Kasumi-1 (cell line): ENCODE measurements at places on chromosomes 3 and 15.

- DNase-seq, result no peak
Observed at GRCh38 chr3:46561951-46562350, 4.2 kb downstream of the LRRC2 start.

- no peak for DNase-seq
Observed at GRCh38 chr15:81807186-81807585, 238.6 kb downstream of the MEX3B start.

DNA sequence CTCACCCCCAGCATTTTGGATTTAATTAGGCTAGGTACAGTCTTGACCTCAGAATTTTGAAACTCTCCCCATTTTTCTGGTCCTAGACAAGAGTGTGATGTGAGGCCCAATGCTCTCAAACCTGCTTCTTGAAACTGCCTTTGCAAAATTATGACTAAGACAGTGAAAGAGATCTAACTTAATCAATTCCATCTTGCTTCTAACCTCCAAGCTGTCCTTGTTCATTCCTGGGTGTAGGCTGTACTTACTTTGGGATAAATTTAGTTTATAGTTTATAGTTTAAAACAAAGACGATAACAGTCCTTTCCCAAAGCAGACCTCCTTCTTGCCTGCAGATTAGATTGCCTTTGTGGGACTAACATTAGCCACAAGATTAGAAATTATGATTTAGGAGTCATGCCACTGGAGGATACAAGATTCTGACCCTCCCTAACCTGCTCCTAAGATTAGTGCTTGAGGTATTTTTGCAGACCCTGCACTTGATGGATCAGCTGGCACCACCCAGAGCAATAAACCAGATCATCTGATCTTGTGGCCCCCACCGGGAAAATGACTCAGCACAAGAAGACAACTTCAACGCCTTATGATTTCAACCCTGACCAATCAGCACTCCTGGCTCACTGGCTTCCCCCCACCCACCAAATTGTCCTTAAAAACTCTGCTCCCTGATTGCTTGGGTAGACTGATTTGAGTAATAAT lies 59.6 kb downstream of the CD200R1L start:
- DNase-seq, result no peak

GRCh38 chr3:16090024-16090423 lies 84.5 kb upstream of the GALNT15 start:
- no peak for DNase-seq

DNA sequence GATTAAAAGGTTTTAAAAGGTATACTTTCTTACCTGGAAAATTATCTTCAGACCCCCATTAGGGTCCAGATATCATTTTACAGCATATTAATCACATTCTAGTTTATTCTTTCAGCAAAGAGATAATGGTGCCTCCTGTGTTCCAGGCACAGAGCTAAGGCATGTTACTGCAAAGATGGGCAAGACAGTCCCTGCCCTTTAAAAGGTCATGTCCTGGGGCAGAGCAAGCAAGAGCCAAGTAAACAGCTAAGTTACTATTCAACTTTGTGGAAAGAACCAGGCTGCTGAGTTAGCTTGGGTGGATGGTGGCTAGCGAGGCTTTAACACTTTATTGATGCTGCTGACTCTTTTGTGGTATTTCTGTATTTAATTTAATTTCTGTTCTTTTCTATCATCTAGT lies 75.0 kb downstream of the LRRC28 start:
- no peak for DNase-seq

DNA sequence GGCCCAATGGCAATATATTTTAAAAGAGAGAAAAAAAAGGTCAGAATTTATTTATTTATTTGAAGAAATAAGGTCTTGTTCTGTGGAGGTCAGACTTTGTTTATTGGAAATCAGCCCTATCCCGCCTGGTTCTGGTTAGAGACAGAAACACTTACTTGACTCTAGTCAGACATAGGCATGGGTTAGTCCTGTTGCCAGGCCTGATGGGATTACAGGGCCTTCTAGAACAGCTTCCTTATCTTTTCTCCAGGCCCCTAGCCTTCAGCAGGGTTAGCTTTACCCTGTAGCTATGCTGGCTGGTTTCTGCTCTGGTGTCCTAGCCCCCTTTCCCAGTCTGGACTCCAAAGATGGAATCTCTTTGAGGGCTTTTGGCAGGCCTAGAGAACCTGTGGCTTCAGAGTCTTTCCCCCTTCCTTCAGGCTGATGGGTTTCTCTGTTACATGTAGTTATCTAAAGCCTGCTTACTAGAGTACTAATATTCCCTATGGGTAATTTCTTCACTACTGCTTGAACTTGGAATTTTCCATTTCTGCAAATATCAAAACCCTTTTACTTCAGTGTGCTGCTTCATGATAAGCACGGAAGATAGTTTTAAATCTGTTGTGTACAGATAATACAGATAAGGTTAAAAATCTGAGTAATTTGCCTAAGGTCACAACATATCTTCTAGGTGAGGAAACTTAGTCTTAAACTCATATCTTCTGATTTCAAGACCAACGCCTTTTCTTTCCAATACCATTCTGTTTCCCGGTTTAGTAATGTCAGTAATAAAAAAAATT lies 10.6 kb downstream of the IREB2 start:
- DNase-seq, result no peak

DNA sequence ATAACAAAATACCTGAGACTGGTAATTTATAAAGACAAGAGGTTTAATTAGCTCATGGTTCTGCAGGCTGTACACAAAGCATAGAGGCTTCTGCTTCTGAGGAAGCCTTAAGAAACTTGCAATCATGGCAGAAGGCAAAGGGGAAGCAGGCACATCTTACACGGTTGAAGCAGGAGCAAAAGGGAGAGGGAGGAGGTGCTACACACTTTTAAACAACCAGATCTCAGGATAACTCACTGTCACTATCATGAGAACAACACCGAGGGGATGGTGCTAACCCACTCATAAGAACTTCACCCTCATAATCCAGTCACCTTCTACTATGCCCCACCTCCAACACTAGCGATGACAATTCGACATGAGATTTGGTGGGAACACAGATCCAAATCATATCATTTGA lies 54.4 kb downstream of the ATP8B4 start:
- no peak for DNase-seq

- DNase-seq, result no peak
Observed at GRCh38 chr3:184525337-184526087, 36.1 kb upstream of the EPHB3 start.

GRCh38 chr3:85164436-85164835 lies 205.6 kb downstream of the CADM2 start:
- no peak for DNase-seq

DNA sequence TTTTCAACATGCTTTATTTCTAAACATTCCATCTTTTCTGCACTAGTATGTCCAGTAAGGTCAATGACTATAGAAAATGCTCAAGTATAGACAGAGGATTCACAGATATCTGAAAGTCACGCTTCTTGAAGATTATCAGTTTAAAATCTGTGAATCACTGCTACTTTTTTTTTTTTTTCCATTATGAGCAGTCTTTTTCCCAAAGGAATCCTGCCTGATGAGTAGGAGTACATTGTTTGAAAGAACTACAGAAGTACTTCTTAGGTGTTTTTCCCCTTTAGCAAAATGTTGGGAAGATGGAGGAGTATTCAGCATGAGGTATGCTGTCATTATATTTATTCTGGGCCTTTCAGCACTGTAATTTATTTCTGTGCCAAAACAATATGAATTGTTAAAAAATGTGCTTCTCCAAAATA lies 266.2 kb downstream of the NLGN1 start:
- no peak for DNase-seq

DNA sequence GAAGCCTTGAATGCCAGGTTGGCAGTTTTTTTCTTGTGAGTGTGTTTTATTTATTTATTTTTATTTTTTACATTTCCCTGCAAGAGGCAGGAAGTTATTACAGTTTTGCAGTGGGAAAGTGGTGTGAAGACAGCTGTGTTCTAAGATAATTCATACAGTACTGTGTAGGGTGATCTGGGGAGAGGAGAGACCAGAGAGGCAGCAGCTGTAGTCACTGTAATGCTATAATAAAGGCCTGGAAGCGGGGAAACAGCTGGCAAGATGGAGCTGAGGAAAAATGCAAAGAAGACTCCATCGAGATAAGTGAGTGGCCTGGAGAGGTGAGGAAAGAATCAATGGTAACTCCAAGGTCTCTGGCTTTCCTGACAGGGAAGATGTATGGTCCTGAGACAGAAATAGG lies 23.1 kb downstream of the CNTN3 start:
- no peak for DNase-seq

GRCh38 chr3:114499976-114500375 lies 206.1 kb downstream of the TIGIT start:
- DNase-seq, result peak; percentile 10

DNA sequence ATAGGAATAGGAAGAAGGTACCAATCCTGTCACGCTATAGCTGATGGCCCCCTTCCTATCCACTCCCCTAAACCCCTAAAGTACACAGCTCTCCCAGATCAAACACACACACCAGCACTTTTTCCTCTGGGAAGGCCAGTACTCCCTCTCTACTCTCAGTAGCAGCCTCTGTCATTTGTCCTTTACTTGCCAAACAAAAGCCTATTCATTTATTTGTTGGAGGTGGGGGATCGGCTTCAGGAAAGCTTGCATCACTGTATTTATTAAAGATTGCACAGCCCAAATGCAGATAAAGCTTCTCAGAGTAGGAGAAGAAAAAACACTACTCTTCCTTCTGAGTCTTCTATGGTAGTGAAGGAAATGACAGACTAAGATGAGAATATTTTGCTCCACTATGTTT lies 429.7 kb upstream of the RASGRP1 start:
- DNase-seq, result no peak

DNA sequence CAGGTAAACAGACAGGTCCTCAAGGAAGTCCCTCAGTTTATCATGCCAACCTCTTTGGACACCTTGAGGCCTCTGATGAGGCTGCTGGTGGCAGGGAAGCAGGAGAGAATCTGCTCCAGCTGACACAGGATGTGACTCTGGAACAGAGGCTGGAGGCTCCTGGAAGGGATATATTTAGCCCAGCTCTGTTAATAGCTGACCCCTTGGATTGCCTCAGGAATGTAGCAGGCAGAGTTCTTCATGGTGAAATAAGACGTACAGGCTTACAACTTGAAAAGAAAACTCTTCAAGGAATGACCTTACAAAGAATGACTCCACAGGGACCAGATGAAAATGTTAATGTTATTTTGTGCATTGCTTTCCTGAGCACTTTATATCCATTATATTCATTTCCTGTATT lies 90.5 kb downstream of the AQP9 start:
- no peak for DNase-seq

- no peak for DNase-seq
Observed at GRCh38 chr3:196055683-196056270, 26.1 kb downstream of the TFRC start.

DNA sequence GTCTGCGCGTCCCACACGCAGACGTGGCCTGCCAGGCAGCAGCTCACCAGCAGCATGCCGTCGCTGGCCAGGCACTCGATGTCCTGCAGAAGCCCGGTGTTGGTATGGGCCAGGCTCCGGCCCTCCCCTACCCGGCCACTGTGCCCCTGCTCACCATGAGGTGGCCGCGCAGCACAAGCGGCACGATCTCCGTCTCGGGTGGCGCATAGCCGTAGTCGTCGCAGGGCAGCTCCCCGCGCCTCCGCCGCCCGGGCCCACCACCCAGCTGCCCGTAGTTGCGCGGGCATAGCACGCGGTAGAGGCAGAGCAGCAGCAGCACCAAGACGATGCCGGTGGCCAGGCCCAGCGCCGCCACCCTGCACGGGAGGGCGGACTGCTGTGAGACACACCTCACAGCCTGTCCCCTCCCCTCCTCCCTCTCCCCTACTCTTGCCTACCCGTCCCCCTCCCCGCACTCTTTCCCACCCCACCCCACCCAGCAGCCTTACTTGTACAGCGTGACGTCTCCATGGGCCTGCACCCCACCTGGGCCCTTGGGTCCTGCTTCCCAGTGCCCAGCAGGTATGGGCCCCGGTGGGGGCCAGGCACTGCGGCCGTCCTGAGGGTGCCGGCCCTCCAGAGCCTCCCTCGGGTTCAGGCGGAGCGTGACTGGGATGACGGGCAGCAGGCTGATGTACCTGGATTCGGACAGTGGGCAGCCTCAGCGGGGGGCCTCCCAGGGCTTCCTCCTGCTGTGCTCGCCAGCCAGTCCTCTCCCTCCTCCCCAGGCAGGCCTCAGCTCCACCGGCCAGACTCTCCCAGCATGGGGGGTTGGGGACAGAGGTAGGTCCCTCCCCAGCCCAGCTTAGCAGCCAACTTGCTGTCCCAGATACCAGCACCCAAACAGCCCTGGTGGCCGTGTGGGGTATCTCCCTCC lies 37.6 kb downstream of the PTPN23 start:
- no peak for DNase-seq

GRCh38 chr3:176920766-176921160 lies 276.5 kb downstream of the TBL1XR1 start:
- DNase-seq, result no peak

- no peak for DNase-seq
Observed at GRCh38 chr3:127210654-127210943, 17.7 kb downstream of the PRR23E start.

GRCh38 chr3:131360191-131360755 lies 21.3 kb upstream of the NUDT16 start:
- DNase-seq, result no peak

- DNase-seq, result no peak
Observed at GRCh38 chr3:189688262-189688661, 57.1 kb downstream of the TP63 start.

GRCh38 chr3:184679056-184679816 lies 32.6 kb downstream of the MAGEF1 start:
- no peak for DNase-seq

DNA sequence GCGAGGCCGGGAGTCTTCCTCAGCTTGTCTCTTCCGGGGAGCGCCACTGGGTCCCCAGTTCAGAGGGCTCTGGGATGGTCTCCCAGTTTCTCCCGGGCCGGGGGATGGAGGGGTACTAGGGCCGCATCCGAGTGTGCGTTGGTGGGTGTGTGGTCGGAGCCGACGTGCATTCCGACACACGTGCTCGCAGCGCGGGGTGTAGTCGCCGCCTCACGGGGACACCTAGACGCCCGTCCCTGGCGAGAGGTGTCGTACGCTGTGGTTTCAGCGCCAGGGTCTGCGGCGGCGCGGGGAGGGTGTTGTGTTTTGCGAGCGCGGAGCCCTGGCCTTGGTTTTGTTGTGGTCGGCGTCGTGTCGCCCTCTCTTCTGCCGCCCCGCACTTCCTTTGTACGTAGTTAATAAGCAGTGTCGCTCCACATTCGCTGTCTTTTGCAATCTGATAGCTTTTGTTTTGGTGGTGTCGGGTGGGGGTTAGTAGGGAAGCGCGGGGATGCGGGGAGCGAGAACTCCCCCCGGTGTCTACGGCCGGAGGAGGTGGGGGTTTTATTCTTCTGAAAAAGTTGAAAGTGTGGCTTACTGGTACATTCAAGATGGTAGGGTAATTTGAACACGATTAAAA lies 2.2 kb downstream of the IGF1R start:
- peak; percentile 29 for DNase-seq

- DNase-seq, result no peak
Observed at GRCh38 chr3:114132500-114132899, 46.4 kb downstream of the DRD3 start.

DNA sequence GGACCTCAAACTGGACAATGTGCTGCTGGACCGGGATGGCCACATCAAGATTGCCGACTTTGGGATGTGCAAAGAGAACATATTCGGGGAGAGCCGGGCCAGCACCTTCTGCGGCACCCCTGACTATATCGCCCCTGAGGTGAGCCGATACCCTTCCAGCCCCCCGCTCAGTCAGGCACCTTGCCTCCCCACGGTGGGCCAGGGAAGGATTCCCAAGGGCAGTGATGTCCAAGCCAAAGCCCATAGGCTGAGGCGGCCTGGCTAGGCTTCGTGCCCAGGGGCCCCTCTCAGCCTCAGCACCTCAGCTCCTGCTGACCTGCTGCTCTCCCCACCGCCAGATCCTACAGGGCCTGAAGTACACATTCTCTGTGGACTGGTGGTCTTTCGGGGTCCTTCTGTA lies 27.7 kb downstream of the PRKCD start:
- no peak for DNase-seq
